Bronchial smooth muscle cell (primary cell): ENCODE measurements at places on chromosomes 5 and 9. TPM values are rescaled to one million over a fixed set of nuclear protein-coding genes. Genes with fewer than 3 reads are reported as not detected.

Gene OR1L8
- total RNA-seq = under 0.01 TPM in 1 of 2 replicates, not detected in the other

Gene ANKRD20A1
- total RNA-seq = 0.16 and 0.34 TPM in 2 replicates

Gene LURAP1L
- total RNA-seq = 54.4 and 62.1 TPM in 2 replicates

Gene SAXO1
- 0.09 and 0.16 TPM in 2 replicates for total RNA-seq

Gene SLC46A2
- total RNA-seq = not detected in 2 replicates

Gene SOX30
- 0.16 TPM in 1 of 2 replicates, not detected in the other for total RNA-seq

Gene ORM1
- not detected in 2 replicates for total RNA-seq
